Lung microvascular endothelial cell (primary cell): ENCODE measurements at places on chromosomes 11 and 22. TPM values are rescaled to one million over a fixed set of nuclear protein-coding genes. Genes with fewer than 3 reads are reported as not detected.
A peak's percentile ranks its signal among the peaks of the same experiment; 100 is the strongest.

The ASRGL1 gene
- 10.5 and 33.3 TPM in 2 replicates for total RNA-seq

The PRR33 gene
- total RNA-seq: not detected in 2 replicates

The C22orf42 gene
- total RNA-seq: not detected in 2 replicates

- no peak for DNase-seq
Observed at GRCh38 chr22:47768027-47768426, 1005.6 kb downstream of the TBC1D22A start.

- no peak for DNase-seq
Observed at GRCh38 chr11:85902353-85902752, 47.2 kb downstream of the CCDC83 start.

The POU2AF2 gene
- total RNA-seq: not detected in 2 replicates

GRCh38 chr11:65352783-65353182, 1.8 kb upstream of the TIGD3 start:
- peak; percentile 28 for DNase-seq

GRCh38 chr11:104094576-104094975, 58.1 kb downstream of the DDI1 start:
- DNase-seq: no peak
